Ureter (tissue), 1 donor: ENCODE measurements at places on chromosomes 3 and 15.

DNA sequence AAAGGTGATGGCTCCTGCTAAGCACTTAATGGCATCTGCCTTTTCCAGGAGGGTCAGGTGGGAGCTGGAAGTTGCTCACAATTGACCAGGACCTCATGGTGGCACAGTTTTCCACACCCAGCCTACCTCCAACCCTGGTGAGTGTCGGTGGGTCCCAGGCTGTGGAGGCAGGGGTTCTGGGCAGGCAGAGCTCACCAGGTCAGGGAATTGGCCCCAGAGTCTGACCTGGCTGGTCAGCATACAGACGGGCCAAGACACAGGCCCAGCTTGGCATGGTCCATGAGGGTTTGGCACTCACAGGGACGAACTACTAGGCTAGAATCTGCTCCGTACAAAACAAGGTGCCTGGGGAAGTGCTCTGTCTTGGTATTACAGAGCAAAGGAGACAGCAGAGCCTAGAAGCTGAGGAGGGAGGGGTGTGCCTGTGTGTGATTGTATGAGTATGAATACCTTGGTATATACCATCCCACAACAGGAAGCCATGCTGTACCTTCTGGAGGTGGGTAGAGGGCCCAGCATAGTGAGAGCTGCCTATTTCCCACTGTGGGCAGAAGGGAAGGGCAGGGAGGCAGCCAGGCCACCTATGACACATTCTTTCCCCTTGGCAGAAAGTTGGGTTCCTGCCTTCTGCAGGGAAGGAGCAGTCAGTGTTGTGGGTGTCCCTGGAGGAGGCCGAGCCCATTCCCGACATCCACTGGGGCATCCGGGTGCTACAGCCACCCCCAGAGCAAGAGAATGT lies 6.5 kb downstream of the APEH start:
- no peak for DNase-seq

DNA sequence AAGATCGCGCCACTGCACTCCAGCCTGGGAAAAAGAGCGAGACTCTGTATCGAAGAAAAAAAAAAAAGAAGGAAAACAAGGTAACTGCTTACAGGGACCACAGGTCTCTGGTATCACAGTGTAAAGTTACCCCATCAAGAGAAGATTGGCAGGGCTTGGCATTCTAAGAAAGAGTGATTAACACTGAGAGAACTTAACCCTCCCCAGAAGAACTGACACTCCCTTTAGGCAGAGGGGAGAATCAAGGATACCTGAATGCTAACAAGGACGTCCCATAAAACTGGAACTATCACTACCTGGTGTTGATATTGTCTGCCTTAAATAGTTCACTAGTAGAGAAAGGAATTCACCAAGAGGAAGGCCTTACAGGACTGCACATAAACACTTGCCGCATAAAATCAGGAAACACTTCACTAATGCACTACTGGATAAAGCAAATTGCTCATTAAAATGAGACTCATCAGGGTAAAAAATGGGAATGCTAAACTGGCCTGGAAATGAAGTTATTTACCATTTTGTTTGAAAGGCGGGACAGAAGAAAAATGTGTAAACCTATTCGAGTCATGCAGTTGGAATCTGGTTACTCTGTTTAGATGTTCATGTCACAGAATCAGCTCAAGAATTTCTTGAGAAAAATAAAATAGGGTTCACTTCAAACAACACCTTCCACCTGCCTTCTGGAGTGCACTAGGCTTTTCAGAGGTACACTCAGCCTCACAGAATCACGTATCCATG lies 121.6 kb downstream of the FOXP1 start:
- DNase-seq, result no peak

GRCh38 chr15:27179789-27180188 lies 208.8 kb downstream of the GABRG3 start:
- no peak for DNase-seq

- no peak for DNase-seq
Measured at GRCh38 chr3:167983583-167983982, 112.1 kb downstream of the GOLIM4 start.

DNA sequence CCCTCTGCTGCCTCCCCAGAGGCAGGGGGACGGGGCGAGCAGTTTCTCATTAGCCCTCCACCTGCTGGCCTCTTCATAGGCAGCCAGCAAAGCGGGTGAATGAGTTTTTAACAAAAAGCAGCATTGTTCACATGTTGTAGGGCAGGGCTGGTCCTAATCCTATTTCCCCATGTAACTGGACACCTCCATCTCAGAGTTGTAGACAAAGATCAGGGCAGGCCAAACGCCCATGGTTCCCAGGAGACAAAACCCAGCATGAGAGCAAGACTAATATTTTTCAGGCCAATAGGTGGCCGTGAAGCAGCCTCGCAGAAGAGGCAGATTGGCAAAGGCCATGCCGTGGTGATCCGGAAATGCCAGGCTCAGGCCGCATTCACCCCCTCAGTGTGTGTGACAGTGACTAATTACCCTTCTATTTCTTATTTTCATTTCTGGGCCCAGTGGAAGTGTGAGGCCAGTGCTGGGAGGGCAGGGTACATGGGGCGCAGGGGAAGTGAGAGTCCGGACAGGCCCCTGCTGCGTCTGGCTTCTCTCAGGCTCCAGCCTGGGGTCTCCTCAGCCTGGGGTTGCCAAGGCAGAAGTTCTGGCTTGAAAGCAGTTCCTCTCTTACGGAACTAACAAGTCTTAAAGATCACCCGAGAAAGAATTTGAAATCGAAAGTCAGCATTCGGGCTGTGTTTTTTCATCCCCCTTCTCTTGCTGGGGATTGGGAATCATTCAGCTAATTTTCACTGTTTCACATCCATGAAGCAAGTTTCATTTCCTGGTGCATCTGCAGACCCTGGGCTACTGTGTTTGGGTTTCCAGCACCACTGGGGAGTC lies 64.8 kb downstream of the BOC start:
- no peak for DNase-seq

GRCh38 chr3:155342344-155342743 lies 48.9 kb upstream of the STRIT1 start:
- DNase-seq, result no peak

- DNase-seq, result peak; percentile 55
Measured at GRCh38 chr15:74173380-74174218, at the start of gene ISLR. ISLR (plus strand) TSS chr15:74173710; CDS start chr15:74174859, 1,149 bp downstream.

DNA sequence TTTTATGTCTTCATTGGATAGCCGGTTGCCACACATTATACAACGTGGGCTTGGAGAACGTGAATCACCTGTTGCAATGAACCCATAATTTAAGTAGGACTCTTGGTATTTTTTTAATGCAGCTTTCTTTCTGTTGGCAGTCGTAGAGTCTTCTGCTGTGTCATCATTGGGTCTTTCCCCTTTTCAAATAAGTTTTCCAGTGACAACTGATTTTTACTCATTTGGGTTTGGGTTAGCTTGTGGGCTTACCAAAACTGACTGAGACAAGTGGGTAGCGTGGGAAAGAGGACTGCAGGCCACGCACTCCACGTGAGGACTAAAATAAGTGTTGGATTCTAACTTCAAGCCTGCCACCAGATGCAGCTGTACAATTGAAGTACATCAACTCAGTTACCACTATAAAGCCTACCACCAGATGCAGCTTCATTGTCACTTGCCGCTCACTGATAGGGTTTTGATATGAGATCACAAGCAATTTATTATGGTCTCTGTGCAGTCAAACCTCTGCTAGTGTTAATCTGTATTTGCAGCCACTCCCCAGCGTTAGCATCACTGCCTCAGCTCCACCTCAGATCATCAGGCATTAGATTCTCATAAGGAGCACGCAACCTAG lies 6.4 kb upstream of the CAPN7 start:
- DNase-seq, result no peak
